ENCODE measurements at places on chromosomes 6 and 20.

- DNase-seq = no peak
Observed at GRCh38 chr6:97189767-97190166, 93.2 kb downstream of the MMS22L start.

DNA sequence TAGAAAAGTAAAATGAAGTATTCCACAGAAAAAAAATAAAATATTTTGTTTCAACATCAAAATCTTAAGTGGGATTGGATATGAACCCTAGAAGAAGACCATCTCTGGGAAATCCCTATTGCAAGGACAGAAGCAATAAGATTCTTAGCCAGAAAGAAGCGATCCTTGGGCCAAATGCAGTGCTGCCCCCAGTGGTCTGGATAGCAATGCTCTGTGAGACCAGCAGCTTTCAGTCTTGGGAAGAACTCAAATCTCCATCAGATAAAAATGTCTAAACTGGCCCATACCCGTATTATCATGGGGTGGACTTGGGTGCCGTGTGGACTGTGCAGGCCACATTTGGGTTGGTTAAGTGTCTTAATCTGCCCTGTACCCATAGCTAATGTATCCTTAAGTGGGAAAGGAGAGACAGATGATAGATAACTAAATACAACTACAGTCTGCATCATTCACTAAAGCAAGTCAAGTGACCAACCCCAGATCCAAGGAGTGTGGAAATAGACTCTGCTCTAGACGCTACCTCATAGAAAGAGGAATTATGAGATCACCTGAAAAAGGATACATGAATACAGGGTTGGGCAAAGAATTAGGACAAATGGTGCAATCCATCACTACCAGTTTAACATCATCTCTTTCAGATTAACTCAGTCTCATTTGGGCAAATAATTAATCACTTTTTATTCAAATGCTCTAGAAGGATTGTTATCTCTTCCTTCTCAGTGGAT is 38.9 kb upstream of the SNAP25 start:
- no peak for DNase-seq

DNA sequence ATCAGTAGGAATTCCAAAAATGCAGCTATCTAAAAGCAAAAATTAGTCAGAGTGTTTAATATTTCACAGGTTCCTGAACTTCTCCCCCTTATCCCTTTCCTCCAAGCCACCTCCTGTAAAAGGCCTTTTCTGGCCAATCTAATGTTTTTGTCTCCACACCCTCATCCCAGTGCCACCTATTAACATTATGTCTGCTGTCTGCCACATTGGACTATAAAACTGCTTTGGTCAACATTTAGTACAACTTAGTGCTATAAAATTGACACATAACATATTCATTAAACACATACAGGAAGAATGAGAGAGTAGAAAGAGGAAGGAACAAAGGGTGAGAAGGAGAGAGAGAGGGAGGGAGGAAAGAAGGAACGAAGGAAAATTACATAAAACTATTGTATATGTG is 47.7 kb downstream of the MMUT start:
- DNase-seq = no peak

- no peak for DNase-seq
Observed at GRCh38 chr6:150176152-150176551, 33.3 kb downstream of the PPP1R14C start.

GRCh38 chr6:27287751-27288135 is 24.3 kb downstream of the POM121L2 start:
- no peak for DNase-seq

DNA sequence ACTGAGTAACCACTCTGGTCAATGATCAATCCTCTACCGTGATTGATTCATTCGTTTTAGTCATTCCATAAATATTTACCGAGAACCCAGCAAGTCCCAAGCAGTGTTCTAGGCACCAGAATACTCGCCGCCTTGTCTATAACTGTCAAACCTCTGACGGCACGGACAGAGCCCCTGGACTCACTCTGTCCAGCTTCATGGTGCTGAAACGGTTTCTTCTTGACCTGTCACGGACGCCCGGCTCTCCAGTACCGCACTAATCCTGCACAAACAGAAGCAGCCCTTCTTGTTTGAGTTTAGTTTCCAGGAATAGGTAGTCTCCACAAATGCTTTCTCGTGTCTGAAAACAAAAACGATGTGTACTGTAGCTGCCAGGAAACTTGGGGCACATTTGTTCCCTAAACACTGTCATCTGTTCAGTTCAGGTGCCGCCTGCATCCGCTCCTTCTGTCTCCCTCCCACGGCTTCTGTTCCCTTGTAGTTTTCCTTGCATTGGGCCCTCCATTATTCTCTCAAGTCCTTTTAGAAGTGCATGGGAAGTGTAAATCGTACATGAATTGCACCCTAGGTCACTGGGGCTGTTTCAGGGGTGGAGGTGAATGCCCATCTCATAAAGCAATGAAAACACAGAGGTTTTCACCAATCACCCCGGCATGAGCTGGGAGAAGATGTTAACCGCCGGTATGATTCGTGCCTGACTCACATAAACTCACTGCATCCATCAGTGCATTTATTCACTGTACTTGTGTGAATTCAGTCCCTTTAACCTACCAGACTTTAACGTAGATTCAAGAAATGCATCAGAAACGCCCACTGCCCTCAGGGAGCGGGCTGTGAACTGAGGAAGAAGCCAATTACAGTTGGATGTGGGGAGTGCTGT is 209.3 kb upstream of the CDH4 start:
- DNase-seq = no peak
